NCI-H1105 treated with DMSO at 0.1 percent for 48 hours (cell line): ENCODE measurements at places on chromosomes 3 and 15.

GRCh38 chr3:8557298-8557697 lies 55.7 kb downstream of the LMCD1 start:
- no peak for DNase-seq

DNA sequence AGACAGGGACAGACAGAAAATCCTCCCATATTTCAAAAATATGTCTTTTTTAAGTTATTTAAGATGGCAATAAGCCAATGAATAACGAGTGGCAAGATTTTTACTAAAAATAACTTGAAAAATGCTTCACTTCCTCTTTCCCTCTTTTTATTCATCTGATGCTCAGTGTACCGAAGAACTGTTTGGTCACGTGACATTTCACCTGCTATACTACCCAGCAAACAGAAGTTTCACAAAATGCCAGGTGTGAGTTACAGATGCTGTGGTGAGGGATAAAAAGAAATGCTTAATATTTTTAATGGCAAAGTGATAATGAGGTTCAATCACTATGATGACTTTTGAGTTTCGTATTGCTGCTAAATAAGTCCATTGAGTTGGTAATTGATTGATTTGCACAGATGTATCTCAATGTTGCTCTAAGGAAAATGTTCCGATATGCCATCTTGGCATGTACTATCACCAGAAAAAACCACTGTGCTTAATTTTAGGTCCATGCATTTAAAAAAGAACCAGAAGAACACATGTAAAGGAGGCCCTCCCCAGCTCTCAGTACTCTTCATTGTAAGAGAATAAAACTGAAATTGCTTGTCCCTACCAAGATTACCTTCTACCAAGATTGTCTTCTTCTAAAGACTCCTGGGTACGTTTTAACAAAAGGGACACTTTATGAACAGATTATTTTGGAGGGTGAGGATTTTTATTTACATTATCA lies 26.0 kb upstream of the SEC62 start:
- DNase-seq = peak; percentile 31

- DNase-seq = no peak
These were observed 160.1 kb downstream of the ARRDC4 start for GRCh38 chr15:98120561-98120960.

- no peak for DNase-seq
These were observed 29.2 kb downstream of the SRPRB start for GRCh38 chr3:133834621-133835417.

GRCh38 chr15:92629276-92629974 lies 26.1 kb downstream of the FAM174B start:
- no peak for DNase-seq

DNA sequence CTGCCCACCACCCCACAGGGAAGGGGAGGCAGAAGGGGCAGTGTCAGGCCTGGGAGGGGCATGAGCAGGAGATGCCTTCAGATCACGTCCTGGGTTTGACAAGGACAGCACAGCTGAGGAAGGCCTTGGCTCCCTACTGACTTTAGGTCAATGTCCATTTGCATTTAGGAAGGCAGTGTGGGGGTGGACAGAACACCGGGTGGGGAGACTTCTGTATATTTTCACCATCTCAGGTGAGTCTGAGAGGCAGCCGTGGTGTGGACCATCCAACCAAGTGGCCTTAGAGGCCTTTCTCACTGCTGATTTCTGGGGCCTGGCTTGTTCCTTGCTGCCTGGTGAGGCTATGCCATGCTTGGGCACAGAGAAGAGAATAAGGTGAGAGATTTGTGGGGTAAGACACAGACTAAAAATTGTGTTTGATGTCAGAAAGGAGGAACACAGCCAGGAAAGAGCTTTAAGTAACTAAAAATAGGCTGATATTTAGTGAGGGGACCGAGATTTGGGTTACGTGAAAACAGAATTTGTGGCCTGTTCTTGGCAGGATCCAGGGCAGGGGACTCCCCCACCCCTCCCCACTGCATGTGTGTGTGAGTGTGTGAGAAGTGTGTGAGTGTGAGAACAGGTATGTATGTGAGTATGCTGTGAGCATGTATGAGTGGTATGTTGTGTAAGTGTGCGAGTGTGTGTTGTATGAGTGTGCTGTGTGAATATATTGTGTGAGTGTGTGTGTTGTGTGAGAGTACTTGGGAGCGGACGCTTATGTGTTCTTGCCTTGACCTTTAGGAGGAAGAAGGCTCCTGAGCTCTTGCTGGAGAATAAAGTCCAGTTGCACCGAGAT lies 11.8 kb upstream of the PLA2G4E start:
- DNase-seq = no peak

DNA sequence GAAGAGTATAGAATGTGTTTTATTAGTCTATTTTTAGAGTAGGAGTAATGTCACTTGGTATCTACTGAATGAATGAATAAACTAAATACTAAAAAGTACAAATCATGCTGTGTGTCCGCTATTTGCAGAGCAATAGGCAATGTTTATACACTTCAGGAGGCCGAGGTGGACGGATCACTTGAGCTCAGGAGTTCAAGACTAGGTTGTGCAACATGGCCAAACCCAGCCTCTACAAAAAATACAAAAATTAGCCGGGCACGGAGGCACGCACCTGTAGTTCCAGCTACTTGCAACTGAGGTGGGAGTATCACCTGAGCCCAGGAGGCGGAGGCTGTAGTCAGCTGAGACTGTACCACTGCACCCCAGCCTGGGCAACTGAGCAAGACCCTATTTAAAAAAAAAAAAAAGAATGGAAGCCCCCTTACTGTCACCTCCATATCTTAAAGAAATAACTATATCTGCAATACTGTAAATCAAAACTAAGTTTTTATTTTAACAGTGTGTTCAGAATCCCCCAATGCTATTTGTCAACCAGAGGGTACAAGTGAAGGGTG lies 98.4 kb downstream of the DHX30 start:
- DNase-seq = no peak

DNA sequence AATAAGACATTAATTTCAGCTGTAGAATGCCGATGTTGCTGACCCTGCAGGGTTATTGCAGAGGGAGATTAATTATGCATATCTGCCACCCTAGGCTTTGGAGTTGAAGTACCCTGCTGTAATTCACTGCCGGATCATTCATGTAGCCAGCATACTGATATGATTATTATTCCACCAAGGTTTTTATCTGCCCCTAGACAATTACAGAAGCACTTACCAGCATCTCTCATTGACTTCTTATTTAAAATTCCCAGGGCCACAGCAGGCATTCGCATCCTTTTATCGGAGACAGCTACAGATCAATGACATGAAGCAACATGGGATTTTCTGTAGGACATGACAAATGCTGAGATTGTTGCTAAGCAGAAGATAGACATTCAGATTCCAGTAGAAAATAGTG lies 31.3 kb downstream of the IL1RAP start:
- DNase-seq = no peak

DNA sequence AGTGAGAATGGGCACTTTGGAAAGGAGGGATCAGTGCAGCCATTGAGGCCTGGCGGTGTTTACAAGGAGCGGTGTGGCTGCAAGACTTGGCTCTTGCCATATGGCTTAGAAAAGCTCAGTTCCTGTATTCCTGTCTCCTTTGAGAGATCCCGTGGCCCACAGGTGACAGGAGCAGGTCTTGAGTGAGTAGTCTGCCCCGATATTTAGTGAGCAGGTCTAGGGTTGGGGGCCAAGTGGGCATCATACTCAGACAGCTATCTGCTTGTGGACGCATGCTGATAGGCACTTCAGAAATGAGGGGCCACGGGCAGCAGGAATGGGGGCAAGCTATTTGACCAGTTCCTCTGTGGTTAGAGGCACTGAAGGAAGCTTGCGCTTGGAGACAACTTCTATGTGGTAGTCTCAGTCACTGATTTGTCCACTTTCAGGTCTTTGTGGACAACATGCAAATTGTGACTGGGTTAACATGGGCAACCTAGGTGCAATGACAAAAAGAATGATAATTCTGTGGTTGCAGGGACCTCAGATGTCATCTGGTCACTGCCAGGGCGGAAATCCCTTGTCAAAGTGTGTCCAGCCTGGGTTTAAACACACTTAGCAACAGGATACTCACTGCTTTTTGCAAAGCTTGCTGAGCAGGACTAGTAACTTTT lies 1.1 kb downstream of the TMED3 start:
- no peak for DNase-seq
